HepG2 (cell line): ENCODE measurements at places on chromosomes 4 and X.

DNA sequence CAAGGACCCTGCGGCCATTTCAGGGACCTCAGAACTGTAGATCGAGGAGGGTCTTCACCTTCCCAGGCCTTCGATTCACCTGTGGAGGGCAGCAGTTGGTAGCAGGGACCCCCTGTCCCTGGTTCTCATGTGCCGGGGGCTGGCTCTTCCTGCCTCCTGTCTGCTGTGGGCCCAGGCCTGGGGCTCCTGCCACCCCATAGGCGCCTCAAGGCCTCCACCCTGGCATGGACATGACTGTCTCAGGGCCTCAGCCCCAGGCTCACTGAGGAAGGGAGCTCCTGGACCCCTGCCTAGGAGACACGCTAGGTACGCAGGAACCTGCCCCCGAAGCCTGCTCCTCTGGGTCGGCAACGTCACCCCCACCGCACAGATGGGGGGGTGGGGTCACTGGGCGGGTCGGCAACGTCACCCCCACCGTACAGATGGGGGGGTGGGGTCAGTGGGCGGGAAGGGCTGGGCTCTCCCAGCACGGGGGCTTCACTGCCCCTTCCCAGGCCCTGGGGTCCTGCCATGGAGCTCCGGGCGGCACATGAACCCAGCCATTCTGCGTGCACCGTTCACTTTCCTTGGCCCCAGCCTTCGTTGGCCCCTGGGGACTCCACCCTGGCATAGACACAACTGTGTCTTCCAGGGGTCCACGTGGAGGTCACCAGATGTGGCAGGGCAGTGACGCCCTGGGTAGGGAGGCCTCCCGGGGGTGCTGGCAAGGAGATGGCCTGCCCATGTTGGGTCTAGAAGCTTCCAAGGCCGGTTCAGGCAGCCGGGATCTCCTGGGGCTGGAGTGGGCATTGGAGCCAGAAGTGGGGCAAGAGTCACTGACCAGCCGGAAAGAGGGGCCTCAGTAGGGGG lies 3.5 kb upstream of the HGFAC start:
- DNase-seq, result no peak

- DNase-seq, result no peak
These were observed 150.0 kb downstream of the SPOCK3 start for GRCh38 chr4:167084321-167084720.

DNA sequence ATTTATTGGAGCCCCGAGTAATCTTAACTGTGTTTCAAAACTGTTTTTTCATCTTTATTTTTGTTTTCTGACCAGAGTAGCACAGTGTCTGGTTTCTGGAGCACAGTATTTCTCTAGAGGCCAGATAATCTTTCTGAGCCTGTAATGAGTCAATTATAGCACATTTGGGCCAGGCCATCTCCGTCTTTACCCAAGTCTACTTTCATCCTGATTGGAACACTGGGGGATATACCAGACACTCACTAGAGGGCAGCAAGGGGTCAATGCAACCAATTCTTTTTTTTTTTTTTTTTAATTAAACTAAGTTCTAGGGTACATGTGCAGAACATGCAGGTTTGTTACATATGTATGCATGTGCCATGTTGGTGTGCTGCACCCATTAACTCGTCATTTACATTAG lies 282.0 kb downstream of the ARHGAP24 start:
- no peak for DNase-seq

DNA sequence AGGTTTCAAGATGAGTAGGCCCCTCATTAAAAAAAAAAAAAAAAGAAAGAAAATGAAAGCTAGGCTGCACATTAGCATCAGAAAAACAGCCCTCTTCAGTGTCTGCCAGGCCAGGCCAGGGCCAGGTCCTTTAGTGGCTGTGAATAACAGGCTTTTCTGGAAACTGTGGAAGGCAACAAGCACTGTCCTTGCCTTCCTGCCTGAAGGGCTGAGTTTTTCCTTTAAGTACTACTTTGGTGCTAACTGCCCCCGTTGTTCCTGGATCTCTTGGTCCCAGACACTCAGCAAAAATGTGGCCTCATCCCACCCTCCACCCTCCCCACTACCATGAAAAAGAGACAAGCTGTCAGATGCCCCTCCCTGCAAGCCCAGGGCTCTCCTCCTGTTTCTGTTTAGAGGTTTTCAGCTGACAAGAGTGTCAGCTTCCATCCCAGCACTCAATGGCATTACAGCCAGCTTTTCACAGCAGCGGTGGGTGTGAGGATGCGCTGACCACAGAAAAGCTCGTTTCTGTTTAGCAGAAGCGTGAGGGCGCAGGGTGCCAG lies 174.2 kb downstream of the NHS start:
- no peak for DNase-seq

DNA sequence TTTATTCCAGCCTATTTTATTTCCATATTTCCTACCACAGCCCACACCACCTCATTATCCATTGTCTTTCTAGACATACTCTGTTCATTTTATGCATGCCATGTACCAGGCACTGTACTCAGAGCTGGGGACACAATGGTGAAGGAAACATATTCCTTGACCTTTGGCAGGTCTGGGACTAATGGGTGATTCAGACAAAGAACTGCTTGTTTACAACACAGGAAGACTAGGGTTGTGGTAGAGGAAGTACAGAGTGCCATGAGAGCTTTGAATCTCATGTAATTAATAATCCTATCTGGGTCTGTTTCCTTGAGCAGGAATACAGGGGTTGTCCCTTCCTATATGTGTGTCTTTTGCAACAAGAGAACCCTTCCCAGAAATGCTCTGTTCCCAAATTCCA lies 75.1 kb upstream of the NUDT10 start:
- DNase-seq, result no peak

- no peak for DNase-seq
These were observed 383.4 kb downstream of the FAM133A start for GRCh38 chrX:94057385-94057784.

DNA sequence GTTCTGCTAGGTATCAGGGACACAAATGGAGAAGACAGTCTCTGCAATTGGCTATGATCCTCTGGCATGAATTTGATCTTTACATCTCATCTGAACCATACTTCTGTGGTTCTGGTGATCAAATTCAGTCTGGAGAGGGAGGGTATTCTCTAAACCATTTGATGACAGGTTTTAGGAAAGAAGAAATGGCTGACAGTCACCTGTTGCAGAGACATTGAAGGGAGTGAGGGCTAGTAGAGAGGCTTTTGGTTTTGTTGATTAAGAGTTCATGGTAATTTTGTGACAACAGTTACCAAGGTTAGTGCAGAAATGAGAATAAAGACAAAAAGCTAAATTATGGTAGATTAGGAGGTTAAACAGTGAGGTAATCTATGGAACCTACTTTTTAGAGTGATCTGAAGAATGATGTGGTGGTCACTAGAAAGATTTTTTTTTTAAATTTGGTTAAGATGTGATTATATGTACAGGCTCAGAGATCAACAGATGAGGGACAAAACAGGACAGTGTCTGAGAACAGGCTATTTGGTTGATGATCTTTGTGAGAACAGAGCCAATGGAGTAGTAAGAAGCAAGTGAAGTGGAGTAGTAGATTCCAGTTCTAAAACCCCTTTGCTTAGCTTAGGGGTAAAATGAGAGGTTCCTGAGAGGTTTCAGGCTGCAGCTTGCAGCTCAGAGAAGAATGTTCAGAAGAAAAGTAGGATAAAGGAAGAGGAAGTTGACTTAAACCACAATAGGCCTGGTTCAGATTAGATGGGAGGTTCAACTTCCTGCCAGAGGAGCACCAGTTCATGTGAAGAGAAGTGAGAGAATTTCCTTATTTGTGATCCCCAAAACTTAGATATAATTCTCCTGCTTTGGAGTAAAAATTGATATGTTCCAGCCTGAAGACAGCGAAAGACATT lies 34.7 kb downstream of the VSIG4 start:
- no peak for DNase-seq

- DNase-seq, result no peak
These were observed 132.1 kb downstream of the COL4A6 start for GRCh38 chrX:108306086-108306485.

DNA sequence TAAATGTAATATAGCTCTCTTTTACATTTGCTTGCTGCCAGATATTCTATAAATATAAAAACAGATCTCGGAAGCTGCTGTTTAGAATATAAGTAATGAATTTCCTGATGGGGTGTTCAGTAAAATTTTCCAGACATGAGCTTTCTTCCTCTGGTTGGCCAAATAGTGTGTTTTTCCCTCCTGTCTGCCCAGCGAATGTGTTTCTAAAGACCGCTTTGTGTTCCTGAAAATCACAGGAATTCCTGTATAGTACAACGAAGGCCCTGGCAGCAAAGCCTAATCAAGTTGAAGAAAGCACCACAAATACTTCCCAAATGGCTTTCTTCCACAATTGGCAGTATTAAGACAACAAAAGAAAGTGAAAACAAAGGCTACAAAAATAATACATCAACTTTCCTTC lies 494.1 kb downstream of the INPP4B start:
- DNase-seq, result no peak

GRCh38 chrX:1118572-1119199 lies 93.8 kb downstream of the CRLF2 start:
- no peak for DNase-seq

DNA sequence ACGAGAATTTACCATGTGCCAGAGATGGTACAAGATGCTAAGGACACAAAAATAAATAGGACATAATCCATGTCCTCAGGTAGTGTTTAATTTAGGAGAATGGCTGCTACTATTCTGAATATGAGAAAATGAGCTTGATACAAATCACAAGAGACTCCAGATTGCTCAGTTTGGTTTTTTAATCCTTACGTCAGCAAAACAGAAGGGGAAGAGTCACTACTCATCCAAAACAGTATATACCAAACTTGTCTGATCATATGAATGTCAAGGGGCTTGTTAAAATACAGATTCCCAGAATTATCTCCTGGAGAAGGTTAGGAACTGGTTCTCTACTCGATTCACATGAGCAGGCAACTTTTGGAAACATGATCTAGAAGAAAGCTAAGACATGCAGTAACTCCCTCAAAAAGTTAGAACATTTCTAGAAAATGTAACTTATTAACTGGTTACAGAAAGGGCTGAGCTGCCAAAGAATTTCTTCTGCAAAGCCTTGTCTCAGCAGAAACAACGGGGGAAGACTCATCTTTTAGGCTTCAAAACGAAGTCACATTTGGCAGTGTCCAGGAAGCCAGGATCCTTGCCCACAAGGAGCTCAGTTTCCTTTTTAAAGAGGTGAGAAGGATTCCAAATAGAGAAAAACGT lies 3.4 kb downstream of the AIFM1 start:
- DNase-seq, result no peak

DNA sequence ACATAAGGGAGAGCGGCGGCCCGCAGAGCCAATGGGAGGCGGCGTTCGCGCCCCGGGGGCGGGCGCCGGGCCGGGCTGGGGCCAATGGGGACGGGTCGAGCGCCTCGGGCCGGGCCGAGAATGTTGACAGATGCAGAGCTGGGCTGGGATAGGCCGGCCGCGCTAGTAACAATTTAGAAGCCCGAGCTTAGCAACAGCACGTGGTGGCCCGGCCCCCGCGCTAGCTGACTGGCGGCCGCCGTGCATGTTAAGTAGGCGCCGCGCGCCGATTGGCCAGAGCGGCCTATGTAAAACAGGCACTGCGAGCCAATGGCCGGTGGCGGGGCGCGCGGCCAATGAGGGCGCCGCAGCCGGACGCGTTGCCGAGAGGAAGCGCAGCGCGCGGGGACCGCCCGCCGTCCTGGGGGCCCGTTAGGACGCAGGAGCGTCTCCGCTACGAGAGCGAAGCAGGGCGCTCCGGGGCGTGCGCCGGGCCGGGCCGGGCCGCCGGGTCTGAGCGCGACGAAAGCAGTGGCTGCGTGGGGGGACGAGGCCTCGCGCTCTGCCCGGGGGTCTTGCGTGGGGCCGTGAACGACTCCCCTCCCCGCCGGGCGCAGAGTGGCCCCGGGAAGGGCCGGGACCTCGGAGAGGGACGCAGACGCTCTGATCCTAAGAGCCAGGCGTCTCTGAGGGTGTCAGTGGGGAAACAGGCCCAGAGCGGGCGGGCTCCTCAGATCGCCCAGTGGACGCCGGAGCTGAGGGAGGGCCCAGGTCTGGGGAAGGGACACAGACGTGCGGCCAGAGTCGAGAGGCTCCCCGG lies 435 bp upstream of the MXD4 start:
- peak; percentile 97 for DNase-seq

DNA sequence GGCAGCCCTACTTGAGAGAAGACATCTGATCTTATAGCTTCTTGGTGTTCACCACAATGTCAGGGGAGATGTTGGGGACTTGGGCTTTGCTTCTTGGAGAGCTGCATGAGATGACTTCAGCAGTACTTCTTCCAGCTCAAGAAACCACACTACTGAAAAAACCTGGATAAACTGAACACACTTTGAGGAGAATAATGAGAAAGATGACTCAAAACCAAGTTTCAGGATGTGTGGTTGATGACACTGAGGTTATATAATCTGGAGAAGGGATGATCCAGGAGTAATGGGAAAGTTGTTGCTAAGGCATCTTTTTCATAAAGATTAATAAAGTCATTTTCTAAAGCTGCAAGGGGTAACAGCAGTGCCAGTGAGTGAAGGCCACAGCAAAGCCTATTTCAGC lies 58.4 kb upstream of the PNPLA4 start:
- no peak for DNase-seq

GRCh38 chr4:176642472-176642871 lies 150.2 kb downstream of the VEGFC start:
- DNase-seq, result no peak

- DNase-seq, result peak; percentile 31
These were observed 20.7 kb downstream of the TAPT1 start for GRCh38 chr4:16205298-16206164.

DNA sequence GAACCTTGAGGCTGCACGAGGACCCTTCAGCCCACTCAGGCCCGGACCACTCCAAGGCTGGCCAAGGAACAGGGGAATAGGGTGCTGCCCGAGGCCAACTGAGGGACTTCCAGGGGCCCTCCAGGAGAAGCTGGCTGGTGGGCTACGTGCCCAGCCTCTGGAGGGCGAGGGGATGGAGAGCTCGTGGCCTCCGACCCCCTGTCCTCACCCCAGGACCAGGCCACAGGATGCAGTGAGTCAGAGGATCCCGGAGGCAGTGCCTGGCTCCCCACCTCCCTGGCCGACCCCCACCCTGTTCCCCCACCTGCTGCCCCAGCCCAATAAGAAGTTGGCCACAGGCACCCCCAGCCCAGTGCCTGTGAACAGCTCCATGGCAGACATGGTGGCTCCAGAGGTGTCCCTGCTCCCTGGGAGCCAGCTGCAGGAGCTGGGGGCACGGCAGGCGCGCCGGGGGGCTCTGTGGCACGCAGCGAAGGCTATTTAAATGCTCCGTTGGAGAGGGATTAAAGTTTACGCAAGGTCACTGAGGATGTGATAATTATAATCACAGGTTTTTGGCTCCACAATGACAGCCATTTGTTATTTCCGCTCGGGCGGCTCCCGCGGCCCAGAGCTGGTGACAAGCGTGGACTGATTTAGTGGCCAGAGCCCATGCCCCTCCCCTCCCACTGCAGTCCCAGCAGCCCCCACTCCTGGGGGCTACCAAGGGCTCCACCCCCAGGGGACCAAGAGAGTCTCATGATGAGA lies 95.7 kb upstream of the NKX1-1 start:
- no peak for DNase-seq

DNA sequence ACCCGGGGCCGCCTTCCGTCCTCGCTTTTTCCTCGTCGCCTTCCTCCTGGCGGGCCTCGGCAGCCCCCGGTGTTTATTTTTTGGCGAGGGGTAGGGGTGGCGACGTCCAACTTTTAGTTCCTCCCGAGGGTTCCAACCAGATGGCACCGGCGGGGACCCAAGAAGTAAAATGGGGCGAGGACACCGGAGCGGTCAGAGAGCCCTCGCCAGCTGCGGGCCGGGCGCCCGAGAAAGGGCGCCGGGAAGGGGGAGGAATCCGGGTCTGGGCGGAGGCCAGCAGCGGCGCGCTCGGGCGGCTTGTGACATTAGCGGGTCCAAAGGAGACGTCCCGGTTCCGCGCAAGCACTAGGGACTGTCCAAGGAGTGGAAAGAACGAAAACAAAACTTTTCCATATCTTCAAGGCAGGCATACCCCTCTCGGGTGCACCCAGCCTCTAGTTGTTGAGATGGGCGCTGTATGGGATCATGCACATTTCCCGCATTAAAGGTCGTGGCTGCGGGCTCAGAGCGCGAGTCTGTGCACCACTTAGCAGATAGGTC lies 691 bp upstream of the USP46 start:
- peak; percentile 15 for DNase-seq
